ENCODE measurements at places on chromosomes 2 and 18. TPM values are rescaled to one million over a fixed set of nuclear protein-coding genes. Genes with fewer than 3 reads are reported as not detected.

PCARE gene
- not detected for total RNA-seq

FOXI3 gene
- not detected for total RNA-seq

CACNB4 gene
- total RNA-seq, result 0.43 TPM

OTX1 gene
- 2.7 TPM for total RNA-seq

All from nasal cavity respiratory epithelium epithelial cell of viscerocranial mucosa (primary cell).